ENCODE measurements at places on chromosomes 6 and 20.

GRCh38 chr20:57432862-57433491 is 41.8 kb downstream of the RBM38 start:
- peak; percentile 61 for DNase-seq

GRCh38 chr6:152540381-152540780 is 96.8 kb downstream of the SYNE1 start:
- DNase-seq = no peak

DNA sequence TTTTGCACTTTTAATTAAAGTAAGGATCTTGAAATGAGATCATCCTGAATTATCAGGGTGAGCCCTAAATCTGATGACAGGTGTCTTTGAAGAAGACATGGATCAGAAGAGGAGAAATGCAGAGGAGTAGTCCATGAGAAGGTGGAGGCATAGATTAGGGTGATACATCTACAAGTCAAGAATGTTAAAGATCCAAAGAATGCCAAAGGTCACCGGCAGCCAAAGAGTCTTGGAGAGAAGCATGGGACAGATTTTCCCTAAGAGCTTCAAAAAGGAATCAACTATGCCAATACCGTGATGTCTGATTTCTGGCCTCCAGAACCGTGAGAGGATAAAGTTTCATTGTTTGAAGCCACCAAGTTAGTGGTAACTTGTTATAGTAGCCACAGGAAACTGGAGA is 59.0 kb upstream of the THEMIS start:
- DNase-seq = no peak

- no peak for DNase-seq
Measured at GRCh38 chr6:47852727-47853126, 70.9 kb downstream of the OPN5 start.

DNA sequence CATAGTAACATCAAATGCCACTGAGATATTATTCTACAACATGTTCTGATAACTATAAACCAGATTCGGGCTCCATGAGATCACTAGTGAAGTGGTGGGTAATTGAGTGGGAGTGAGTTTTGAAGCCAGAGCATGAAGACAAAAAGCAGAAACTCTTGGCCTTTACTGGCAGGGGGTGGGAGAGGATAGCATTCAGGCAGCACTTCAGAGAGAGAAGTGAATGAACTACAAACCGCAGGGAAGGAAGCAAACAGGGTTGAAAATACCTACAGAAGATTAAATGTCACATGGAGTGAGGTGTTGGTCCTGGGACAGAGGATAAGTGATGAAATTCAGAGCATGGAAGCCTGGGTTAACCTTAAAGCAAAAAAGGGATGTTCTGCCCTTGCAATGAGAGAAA is 250.0 kb downstream of the EPM2A start:
- no peak for DNase-seq

DNA sequence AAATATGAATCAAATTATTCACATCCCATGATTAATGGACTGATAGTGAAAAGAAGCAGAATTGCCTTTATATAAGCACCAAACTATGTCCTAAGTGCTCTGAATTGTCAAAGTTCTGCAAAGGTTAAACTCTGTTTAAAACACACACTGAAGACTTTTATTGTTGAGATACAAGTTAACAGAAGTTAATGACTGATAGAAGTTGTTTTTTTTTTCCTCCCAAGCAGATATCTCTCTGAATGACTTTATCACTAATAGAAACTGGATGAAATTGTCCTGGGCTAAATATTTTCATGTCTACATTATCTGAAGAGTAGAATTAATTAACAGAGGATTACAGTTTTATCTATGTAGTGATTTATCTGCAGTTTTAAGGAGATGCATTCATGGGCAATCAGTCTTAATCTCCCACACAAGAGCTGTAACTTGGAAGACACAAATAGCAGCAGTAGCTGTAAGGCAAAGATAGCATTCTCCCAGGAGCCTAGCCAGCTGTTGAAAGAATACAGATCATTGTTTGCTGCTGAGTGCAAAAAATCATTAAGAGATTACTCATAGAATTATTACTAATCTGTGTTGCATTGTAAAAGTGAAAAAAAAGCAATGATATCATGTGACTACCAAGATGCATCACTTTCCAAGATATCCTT is 49.9 kb downstream of the BMP5 start:
- no peak for DNase-seq

GRCh38 chr20:24630486-24631172 is 161.2 kb downstream of the SYNDIG1 start:
- DNase-seq = no peak

DNA sequence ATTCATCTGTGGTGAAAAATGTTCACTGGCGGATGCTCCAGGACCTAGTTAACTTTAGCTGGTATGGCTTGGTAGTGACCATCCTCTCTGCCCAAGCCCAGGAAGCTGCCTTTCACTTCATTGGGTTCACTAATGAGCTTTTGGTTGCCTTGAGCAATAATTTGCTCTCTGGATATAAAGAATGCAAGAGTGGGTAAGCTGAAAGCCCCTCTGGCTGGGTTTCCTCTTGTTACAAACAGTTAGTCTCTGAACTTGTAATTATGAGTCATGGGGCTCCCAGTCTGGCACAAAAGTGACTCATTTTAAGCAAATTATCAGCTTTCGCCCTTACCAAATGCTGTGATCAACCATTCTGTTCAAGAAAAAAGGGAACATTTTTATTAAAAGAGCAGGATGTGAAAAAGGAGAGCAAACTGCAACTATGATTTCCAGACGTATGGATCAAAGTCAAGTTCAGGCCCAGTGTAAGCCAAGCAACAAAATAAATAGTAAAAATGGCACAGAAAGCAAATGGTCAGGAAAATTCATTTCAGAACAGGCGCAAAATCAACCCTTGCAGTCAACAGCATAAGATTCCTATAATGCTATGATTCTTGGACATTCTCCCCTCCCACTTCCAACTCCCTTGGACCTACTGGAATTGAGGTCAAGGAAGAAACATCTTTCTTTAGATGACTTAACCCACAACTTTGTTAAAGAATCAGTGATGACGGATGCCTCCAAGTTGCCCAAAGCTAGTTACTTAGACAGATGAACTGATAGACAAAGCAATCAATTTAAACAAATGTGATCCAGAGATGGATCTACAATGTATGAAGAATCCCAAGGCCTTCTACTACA is 130.0 kb upstream of the KCNK16 start:
- DNase-seq = no peak
